ENCODE measurements at places on chromosomes 16 and 17.
A peak's percentile ranks its signal among the peaks of the same experiment; 100 is the strongest.

DNA sequence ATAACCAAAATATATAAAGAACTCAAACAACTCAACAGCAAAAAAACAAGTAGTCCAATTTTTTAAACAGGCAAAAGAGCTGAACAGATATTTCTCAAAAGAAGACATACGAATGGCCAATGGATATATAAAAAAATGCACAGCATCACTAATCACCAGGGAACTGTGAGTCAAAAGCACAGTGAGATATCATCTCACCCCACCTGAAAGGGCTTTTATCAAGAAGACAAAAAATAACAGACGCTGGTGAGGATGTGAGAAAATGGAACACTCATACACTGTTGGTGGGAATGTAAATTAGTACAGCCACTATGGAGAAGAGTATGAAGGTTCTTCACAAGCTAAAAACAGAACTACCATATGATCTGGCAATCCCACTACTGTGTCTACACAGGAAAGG, 7.4 kb downstream of the XYLT1 start:
- no peaks in the 10 kb centered on the region for H3K36me3 ChIP-seq
- H3K4me3 ChIP-seq: no peak overlapping the region
- H3K27ac ChIP-seq: no peak overlapping the region
- no peaks in the 10 kb centered on the region for H3K27me3 ChIP-seq
- no peak for DNase-seq

DNA sequence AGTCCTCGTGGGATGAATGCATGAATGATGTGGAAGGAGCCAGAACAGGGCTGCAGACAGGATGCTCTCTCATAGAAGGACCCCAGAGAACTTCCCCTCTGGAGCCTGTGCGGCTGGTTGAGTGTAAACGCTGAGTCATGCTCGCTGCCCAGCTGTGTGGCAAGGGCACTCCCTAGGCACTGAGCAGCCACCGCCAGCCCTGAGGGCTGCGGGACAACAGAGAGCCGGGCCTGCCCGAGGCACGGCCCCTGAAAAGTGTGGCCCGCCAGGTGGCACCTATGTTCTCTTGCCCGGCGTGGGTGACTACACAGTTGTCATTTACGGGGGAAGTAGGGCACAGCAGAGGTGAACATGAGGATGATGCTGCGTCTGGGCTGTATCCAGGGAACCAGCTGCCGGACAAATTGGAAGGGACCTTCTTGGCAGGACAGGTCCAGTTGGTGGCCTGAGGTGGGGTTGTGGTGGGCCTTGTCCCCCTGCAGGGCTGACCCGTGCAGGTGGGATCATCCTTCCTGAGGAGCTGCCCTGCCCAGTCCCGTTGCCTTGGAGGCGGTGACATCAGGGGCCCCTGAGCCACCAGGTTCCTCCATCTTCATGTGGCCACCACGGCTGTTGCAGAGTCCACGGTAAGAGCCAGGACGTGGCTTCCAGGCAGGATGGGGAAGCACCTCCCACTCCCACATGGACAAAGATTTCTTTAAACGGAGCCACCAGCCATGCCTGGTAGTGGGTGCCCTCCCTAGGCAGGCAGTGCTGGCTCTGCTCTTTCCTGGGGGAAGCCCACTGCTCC, 94.8 kb upstream of the CBX4 start:
- no peak overlapping the region for H3K27ac ChIP-seq
- no peak overlapping the region for H3K4me3 ChIP-seq
- no peaks in the 10 kb centered on the region for H3K27me3 ChIP-seq
- peaks cover 3% of the 10 kb centered on the region for H3K4me1 ChIP-seq

GRCh38 chr16:28544998-28545397, 6.2 kb upstream of the NUPR1 start:
- H3K27me3 ChIP-seq: no peaks in the 10 kb centered on the region
- H3K4me1 ChIP-seq: no peaks in the 10 kb centered on the region
- DNase-seq: no peak

DNA sequence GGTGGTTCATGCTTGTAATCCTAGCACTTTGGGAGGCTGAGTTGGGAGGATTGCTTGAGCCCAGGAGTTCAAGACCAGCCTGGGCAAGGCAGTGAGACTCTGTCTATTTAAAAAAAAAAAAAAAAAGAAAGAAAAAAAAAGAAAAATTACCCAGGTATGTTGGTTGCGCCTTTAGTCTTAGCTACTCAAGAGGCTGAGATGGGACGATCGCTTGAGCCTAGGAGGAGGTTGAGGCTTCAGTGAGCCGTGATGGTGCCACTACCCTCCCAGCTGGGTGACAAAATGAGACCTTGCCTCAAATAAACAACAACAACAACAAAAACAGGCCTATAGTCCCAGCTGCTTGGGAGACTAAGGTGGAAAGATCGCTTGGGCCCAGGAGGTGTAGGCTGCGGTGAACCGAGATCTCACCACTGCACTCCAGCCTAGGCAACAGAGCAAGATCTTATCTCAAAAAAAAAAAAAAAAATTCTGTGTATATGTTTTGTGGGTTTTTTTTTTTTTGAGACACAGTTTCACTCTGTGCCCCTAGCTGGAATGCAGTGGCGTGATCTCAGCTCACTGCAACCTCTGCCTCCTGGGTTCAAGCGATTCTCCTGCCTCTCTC, 12.5 kb upstream of the ANKRD40CL start:
- no peaks in the 10 kb centered on the region for H3K27me3 ChIP-seq
- no peaks in the 10 kb centered on the region for H3K36me3 ChIP-seq

DNA sequence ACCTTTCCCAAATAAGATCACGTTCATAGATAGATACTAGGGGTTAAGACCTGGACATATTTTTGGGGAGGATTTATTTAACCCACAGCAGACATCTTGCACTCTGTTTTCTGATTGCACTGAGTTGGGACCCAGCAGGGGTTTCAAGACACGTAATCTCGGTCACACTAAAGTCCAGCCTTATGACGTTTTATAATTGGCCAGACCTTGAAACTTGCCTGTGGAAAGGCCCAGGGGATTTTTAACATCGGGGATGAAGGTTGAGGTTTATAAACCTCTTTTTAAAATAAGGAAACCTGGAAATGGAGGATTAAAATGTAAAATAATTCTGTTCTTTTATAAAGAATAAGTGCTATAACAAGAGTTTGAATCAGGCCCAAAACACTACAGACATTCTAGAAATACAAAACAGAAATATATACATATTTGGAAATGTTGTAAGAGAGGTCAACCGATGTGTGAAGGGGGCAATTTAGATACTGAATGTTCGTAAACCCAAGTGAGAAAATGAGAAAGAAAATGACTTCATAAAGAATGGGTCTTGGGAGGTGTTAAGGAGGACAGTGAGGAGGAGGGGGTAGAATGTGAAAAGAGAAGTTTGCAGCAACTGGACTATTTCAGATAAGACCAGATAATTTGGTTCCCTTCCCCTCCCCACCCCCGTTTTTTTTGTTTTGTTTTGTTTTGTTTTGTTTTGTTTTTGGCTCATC, 61.1 kb upstream of the NOL11 start:
- H3K27ac ChIP-seq: no peak overlapping the region
- H3K4me3 ChIP-seq: no peak overlapping the region
- no peak for DNase-seq
- no peaks in the 10 kb centered on the region for H3K27me3 ChIP-seq

DNA sequence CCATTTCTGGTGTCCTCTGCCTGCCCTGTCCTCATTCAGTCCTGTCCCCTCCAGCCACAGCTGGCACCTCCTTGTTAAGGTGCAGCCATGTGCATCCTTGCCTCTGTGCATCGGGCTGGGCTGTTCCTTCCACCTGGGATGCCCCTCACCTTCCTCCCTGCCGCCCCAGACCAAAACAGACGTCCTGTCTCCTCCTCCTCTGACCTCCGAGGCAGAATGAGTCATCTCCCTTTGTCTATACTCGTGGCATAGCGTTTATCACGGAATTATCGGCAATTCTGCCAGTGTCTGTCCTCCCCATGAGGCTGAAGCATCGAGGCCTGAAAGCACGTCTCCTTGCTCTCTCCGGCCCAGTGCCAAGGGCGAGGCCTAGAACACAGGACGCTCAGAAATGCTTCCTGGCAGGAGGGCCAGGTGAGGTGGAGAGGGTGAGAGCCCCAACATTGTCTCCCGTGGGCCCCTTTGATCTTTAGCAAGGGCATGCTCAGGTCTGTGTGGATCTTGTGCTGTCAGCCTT, 4.6 kb downstream of the RAI1 start:
- no peak overlapping the region for H3K27ac ChIP-seq
- H3K4me1 ChIP-seq: peaks cover 13% of the 10 kb centered on the region
- peaks cover 3% of the 10 kb centered on the region for H3K27me3 ChIP-seq
- DNase-seq: peak; percentile 80
- no peaks in the 10 kb centered on the region for H3K36me3 ChIP-seq

DNA sequence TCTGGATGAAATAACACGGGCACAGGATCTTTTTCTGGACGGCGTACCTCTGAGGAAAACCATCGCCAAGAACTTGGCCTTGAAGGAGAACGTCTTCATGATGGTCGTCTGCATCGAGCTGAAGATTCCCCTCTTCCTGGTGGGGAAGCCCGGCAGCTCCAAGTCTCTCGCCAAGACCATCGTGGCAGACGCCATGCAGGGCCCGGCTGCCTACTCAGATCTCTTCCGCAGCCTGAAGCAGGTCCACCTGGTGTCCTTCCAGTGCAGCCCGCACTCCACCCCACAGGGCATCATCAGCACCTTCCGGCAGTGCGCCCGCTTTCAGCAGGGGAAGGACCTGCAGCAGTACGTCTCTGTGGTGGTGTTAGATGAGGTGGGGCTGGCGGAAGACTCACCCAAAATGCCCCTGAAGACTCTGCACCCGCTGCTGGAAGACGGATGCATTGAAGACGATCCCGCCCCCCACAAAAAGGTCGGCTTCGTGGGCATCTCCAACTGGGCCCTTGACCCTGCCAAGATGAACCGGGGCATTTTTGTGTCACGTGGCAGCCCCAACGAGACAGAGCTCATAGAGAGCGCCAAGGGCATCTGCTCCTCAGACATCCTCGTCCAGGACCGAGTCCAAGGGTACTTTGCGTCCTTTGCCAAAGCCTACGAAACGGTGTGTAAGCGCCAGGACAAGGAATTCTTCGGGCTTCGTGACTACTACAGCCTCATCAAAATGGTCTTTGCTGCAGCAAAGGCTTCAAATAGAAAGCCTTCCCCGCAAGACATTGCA, 68.3 kb upstream of the ENDOV start:
- no peaks in the 10 kb centered on the region for H3K27me3 ChIP-seq
- no peak for DNase-seq
- no peak overlapping the region for H3K27ac ChIP-seq
- no peak overlapping the region for H3K4me3 ChIP-seq
- H3K4me1 ChIP-seq: no peaks in the 10 kb centered on the region

DNA sequence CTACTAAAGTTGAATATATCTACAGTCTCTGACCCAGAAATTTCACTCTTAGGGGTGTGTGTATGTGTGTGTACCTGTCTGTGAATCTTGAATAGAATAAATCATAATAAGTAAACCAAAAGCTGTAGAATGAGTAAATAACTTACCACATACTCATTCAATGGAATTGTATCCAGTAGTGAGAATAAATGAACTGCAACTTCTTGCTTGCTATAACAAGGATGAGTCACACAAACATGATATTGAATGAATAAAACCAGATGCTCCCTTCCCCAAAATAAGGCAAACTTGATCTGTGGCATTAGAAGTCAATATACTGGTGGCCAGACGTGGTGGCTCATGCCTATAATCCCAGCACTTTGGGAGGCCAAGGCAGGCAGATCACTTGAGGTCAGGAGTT, 259.8 kb upstream of the MON1B start:
- no peak overlapping the region for H3K4me3 ChIP-seq
- no peaks in the 10 kb centered on the region for H3K36me3 ChIP-seq
- no peak for DNase-seq
- H3K4me1 ChIP-seq: no peaks in the 10 kb centered on the region
- no peaks in the 10 kb centered on the region for H3K27me3 ChIP-seq
- H3K27ac ChIP-seq: no peak overlapping the region

- no peak overlapping the region for H3K27ac ChIP-seq
- no peaks in the 10 kb centered on the region for H3K27me3 ChIP-seq
- H3K36me3 ChIP-seq: no peaks in the 10 kb centered on the region
- DNase-seq: no peak
Observed at GRCh38 chr17:8910969-8911604, 43.6 kb upstream of the PIK3R6 start.

GRCh38 chr16:85245307-85246172, 133.3 kb upstream of the CIBAR2 start:
- no peak overlapping the region for H3K27ac ChIP-seq
- H3K4me1 ChIP-seq: peaks cover 1% of the 10 kb centered on the region
- no peaks in the 10 kb centered on the region for H3K36me3 ChIP-seq
- no peak overlapping the region for H3K4me3 ChIP-seq

DNA sequence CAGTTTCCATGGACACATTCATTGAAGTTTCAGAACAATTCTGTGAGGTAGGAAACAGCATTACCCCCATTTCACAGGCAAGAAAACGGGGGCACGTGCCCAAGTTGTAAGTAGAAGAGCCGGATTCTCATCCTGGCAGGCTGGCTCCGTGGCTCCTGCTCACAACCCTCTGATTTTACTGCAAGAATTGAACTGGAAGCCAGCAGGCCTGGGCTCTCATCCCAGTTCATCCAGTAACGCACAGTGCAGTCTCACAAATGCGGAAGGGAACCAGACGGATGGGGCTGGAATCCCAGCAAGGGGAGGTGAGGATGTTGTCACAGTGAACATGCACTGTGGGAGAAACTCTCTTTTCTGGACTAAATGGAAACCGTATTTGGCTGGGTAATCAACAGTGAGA, 40.7 kb upstream of the DOC2B start:
- no peaks in the 10 kb centered on the region for H3K4me1 ChIP-seq
- DNase-seq: no peak
- no peak overlapping the region for H3K27ac ChIP-seq
- H3K4me3 ChIP-seq: no peak overlapping the region
- no peaks in the 10 kb centered on the region for H3K27me3 ChIP-seq

DNA sequence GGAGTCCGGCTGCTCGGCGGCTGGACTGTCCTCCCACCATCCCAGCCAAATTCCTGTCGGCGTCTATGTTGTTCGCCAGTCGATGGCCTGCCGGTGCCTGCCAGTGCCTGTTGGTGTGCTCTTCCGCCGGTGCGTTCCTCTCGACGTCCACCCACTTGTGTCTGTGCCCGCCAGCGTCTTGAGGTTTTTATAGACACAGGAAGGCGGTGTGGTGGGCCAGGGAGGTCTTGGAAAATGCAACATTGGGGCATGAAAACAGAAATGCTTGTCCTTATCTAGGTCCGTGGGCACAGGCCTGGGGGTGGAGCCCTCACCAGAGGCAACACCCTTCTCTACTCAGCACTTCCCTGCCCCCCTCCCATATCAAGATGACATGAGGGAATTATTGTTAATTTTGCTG, 167.8 kb downstream of the IRF8 start:
- DNase-seq: no peak
- no peaks in the 10 kb centered on the region for H3K27me3 ChIP-seq
- H3K27ac ChIP-seq: no peak overlapping the region

DNA sequence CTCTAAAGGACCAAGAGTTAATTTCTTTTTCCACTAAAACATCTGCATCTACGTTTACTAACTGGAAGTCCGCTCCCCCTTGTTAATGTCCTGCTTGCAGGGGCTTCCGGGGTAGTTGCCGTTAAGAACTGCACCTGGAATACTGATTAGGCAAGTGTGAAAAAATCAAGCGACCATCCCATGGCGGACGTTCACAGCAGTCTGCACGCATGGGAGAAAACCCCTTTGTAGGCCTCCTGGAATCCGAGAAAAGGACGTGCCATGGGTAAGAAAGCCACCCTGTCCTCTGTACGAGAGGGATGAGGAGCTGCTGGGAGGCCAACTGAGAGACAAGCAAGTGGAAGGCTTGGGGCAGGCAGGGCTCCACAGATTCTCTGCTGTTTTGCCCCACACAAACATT, 14.9 kb downstream of the SNN start:
- H3K27ac ChIP-seq: no peak overlapping the region
- H3K36me3 ChIP-seq: peaks cover 11% of the 10 kb centered on the region
- no peak overlapping the region for H3K4me3 ChIP-seq
- H3K4me1 ChIP-seq: no peaks in the 10 kb centered on the region

Data from mesendoderm (in vitro differentiated cells).